ENCODE measurements at places on chromosomes 2 and 18.

DNA sequence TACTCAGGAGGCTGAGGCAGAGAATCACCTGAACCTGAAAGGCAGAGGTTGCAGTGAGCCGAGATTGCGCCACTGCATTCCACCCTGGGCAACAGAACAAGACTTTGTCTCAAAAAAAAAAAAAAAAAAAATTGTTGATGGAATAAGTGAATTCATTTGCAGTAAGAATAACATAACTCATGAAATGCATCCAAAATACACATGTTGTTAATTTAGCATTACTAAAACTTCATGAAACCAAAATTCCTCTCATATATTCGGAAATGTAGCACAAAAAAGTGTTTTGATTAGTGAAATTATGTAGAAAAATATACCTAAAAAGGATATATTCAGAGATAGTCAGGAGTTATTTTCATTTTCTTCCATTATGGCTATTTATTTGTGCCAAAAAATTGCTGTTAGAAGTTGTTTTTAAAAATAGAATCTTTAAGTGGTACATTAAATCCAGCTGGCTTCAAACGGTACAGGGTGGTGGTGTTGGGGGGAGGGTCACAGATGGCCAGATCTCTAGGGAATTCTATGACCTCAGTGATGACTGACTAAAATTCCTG is 78.2 kb upstream of the UGP2 start:
- no peak for DNase-seq

GRCh38 chr2:105521176-105521575 is 122.3 kb upstream of the FHL2 start:
- DNase-seq: no peak

- no peak for DNase-seq
Observed at GRCh38 chr2:9844576-9844975, 1.3 kb downstream of the TAF1B start.

DNA sequence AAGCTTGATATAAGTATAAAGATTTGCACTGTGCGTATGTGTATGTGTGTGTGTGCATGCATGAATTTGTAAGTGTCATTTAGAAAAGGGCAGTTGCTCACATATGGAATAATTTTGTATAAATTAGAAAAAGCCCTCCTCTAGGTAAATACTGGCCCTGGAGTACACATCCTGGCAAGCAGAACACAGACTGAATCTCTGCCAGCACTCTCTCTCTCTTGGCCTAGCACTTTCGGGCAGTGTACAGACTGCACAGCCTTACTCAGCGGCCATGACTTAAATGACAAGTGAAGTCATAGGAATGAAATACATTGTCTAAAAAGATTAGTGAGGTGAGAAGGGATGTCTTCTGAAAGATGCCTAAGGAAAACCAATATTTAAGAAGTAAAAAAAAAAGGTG is 214.1 kb downstream of the RDH14 start:
- no peak for DNase-seq

DNA sequence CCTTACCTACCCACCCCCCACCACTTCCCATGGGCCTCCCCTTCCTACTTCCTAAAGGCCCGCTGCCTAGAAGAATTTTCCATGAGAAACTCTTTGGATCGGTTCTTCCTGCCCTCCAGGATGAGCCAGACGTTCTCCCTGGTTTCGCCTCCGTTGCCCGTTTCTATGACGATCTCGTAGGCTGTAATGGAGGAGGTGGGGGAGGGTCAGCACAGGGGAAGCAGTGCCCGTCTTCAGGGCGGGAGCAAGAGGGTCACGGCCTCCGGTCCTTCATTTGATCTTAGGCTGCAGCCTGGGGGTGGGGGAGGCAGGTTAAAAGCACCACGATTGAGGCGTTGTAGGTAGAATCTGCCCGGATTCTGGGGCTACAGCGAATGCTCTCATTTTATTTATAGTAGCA is 172.0 kb downstream of the LOXHD1 start:
- DNase-seq: no peak

DNA sequence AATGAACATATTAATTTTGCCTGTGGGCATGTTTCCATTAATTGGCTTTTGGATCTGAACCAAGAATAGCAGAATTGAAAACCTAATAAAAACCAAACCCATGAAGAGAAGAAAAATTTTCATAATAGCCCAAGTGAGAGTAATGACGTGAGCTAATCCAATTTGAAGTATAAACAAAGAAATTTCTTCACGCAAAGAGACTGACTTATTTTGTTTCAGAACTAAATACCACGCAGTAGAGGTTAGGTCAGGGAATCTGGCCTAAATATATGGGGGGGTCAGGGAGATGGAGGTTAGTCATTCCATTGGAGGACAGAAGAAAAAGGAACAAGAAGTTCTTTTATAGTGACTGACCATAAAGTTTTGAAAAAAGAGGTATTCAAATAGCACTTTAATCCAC is 94.1 kb upstream of the CYP1B1 start:
- DNase-seq: no peak

- no peak for DNase-seq
Observed at GRCh38 chr2:138018866-138019688, 54.8 kb downstream of the HNMT start.

- DNase-seq: no peak
Observed at GRCh38 chr2:105283532-105283931, 42.0 kb downstream of the GPR45 start.

DNA sequence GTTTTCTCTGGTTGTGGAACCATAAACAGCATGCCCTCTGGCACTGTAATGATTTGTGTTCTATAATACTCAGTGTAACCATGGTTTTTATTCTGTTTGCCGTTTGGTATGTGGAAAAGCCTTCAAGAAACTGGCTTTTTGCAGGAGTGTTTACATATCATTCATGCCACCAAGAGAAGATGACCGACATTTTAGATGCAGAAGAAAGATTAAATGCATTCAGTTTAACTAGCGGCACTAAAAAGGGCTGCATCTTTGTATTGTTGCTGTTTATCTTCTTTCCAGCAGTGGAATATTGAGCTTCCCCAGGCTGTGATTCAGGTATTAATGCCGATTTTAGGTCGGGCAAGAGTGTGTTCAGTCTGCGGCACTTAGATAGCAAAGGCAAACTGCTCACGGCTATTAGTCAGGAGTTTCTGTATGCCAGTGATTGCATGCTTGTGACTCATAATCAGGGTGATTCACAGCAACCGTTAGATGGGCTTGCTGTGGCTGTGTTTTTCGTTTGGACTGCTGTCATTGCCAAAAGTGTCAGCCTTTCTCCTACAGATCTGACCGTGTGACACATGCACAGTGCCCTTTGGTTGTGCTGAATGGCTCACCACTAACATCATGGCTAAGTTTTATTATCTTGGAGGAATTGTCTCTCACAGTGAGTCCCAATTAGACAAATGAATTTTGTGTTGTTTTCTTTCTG is 479.7 kb downstream of the PARD3B start:
- DNase-seq: no peak

- no peak for DNase-seq
Observed at GRCh38 chr2:112157472-112157871, 19.3 kb downstream of the FBLN7 start.

DNA sequence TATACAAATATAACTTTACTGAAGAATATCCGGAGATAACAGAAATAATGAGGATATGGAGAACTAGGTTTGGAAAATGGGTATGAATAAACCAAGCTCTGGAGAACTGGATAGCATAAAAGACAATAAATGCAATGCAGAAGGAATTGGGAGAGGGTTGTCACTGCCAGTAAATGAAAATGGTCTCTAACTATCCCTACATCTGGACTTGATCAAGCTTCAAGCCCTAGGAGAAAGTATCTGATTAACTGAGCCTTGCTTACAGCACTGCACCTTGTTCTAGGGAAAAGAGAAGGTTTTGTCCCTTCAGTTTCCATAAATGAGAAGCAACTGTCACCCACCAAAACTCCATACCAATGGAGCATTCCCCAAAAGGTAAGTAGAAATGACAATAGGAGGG is 514.6 kb upstream of the ZEB2 start:
- no peak for DNase-seq

GRCh38 chr2:108884619-108885018 is 98.0 kb downstream of the CCDC138 start:
- DNase-seq: no peak

DNA sequence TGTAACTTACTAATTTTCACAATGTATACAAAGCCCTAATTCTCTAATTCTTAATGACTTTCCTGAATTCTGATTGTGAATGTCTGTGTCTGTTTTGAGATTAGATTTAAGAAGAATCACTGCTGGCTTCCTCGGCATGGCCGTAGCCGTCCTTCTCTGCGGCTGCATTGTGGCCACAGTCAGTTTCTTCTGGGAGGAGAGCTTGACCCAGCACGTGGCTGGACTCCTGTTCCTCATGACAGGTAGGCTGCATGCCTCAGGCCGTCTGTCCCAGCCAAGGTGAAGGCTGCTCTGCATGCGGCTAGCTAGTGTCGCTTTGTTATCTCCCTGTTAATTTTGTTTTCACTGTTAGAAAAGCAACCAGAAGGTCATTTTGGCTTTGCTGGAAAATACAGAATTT is 41.2 kb downstream of the TMEM178A start:
- DNase-seq: no peak

GRCh38 chr2:187943772-187944369 is 347.8 kb upstream of the GULP1 start:
- DNase-seq: no peak

- no peak for DNase-seq
Observed at GRCh38 chr2:127479866-127480743, 46.2 kb downstream of the IWS1 start.

DNA sequence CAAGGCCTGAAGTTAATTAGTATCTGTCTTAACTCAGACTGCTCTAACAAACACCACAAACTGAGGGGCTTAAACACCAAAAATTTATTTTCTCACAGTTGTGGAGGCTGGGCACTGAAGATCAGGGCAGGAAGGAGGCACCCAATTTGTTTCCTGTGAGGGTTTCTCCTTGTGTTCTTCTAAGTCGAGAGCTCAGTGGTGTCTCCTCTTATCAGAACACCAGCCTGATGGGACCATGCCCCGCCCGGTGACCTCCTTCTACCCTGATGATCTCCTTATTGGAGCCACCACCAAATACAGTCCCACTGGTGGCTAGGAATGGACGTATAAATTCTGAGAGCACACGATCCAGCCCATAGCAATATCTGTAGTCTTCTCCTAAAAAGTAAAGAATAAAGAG is 20.5 kb downstream of the TMEM18 start:
- no peak for DNase-seq

DNA sequence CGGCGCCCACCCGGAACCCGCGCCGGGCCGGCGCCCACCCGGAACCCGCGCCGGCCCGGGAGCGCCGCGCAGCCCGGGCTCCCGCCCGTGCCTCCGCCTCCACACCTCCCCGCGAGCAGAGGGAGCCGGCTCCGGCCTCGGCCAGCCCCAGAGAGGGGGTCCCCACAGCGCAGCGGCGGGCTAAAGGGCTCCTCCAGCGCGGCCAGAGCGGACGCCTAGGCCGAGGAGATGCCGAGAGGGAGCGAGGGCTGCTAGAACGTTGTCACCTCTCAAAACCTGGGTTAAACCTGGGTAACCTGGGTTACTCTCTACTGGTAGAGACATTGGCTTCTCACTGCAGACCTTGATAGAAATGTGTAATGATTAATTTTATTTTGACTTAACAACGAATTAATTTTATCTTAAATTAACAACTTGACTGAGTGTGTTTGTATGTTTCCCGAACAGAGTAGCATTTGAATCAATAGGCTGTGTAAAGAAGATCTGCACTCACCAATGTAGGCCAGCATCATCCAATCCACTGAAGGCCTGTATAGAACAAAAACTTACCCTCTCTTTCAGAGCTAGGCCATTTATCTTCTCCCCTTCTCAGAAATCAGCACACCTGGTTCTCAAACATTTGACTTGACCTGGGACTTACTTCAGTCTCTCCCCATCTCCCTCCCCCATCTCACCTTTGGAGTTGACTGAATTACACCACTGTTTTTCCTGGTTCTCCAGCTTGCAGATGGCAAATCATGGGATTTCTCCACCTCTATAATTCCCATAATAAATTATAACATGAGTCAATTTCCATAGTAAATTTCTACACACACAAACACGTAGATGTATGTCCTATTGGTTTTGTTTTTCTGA is 242.7 kb downstream of the ASXL3 start:
- DNase-seq: no peak

DNA sequence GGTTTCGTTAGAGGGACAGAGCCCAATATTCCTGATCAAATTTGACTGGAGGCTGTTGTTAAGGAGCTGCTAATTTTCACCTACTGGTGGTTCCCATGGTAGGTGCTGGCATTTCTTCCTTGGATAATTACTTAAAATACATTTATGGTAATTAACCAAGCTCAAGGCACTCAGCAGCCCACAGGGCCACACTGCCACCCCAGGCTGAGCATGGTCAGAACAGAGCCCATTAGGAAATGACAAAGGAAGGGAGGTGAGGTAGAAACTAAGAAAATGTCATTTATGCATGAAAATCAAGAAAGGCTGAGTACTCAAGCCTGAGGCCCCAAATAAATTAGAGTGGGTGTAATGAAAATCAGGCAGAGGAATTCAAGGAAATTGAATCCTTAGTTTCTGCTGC is 510.2 kb upstream of the GYPC start:
- DNase-seq: no peak

DNA sequence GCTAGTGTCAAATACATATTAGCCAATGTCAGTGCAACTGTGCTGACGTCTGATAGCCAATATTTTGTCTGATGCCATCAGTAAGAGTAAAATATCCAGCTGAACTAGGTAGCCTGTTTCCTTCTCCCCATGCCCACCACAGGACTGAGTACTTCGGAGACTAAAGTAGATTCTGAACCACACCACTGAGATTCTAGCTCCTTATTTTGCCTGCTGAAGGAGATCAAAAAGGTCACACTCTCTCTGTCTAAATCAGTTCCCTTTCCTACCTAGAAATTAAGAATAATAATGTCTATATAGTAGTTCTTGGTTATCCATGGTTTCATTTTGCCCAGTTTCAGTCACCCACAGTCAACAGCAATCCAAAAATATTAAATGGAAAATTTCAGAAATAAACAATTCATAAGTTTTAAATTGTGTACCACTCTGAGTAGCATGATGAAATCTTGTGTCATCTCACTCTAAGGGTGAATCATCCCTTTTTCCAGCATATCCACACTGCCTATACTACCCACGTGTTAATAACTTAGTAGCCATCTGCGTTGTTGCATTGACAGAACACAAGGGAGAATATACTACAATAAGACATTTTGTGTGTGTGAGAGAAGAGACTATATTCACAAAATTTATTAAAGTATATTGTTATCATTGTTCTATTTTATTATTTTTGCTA is 1043.3 kb upstream of the PIK3C3 start:
- no peak for DNase-seq

DNA sequence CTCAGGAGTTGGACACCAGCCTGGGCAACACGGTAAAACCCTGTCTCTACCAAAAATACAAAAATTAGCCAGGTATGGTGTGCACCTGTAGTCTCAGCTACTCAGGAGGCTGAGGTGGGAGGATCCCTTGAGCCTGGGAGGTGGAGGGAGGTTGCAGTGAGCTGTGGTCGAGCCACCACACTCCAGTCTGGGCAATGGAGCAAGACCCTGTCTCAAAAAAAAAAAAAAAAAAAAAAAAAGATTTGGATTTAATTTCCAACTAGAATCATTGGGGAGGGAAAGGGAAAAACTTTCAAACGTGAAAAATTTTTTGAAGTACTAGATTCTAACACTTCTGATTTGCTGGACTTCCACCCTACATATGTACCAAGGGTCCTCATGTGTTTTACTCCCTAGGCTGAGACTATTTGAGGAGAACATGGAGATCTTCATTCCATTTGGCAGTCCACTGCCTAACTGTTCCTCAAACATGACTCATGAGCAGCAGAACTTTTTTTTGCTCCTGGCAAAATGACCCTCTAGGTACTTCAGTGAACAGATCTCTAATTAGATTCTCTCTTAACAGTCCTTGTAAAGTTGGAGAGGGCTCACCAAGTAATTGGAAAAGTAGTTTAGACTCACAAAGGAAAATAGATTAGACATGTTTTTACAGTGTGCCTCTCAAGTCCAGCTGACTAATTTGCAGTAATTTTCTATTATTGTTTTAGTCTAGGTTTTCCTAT is 267.6 kb downstream of the METTL4 start:
- DNase-seq: no peak
